ENCODE measurements at places on chromosomes 12 and 14. TPM values are rescaled to one million over a fixed set of nuclear protein-coding genes. Genes with fewer than 3 reads are reported as not detected.

IRAK3 gene
- 0.16 TPM for total RNA-seq

GRCh38 chr14:81384900-81385299, 15.2 kb downstream of the STON2 start:
- H3K27me3 ChIP-seq, result peaks cover 2% of the 10 kb centered on the region
- no peaks in the 10 kb centered on the region for H3K4me1 ChIP-seq
- no peak overlapping the region for H3K27ac ChIP-seq

DNA sequence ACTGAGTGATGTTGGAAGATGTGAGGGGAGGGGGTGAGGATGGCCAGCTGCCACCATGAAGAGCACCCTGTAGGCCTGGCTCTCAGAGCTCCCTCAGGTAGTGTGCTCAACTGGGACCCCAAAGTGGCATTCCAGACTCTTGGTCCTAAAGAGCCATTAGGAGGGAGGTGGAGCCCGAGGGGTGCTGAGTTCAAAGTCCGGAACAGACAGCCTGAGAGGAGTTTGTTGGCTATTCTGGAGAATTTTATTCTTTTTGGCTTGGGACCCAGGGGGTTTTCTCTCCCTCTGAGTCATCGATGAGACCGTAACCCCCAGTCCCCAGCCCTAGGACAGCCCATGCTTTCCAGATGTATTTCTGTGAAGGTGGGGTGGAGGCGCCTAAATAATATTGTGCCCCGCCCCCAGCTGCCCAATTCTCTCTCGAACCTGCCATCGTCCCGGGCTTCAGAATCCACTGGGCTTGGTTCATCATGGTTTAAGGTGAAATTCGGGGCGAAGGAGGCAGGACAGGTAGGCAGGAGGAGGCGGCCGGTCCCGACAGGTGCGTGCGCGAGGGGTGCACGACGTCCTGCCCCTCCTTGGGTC, 690 bp upstream of the RBP5 start:
- H3K4me1 ChIP-seq, result peaks cover 4% of the 10 kb centered on the region
- H3K36me3 ChIP-seq, result peaks cover 17% of the 10 kb centered on the region
- H3K27ac ChIP-seq, result peak overlapping the region; percentile 78
- no peak for DNase-seq
- peak overlapping the region; percentile 98 for H3K4me3 ChIP-seq
- no peaks in the 10 kb centered on the region for H3K27me3 ChIP-seq

DNA sequence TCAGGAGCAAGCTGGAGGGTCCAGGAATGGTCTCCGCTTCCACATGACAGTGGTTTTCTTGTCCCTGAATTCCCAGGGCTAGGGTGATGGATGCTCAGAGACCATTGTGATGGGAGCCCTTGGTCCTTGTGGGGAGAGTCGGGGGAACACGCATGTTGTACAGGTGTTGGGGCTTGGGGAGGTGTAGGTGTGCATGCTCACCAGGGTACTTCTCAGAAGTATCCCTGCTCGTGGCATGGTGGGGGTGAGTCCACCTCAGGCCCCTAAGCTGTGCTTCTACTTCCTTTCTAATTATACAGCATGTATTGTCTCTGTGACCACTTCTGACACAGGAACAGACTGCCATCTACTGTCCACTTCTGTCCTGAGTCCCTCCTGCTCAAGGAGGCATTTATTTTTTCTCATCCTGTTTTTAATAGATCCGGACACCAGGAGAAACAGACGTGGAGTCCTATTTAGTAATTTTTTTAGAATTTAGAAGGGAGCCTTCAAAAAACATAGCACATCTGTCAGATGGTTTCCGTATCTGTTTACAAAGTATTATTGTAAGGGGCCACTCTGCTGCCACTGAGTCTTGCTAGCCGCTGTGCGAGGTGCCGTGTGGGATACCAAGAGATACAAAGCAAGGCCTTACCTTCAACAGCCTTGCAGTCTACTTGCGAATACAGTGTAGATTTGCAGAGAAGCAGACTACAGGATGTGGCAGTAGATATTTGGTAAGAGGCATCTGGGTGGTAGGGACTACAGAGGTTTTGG, 10.5 kb downstream of the NTF3 start:
- no peaks in the 10 kb centered on the region for H3K27me3 ChIP-seq
- H3K36me3 ChIP-seq, result no peaks in the 10 kb centered on the region
- no peak overlapping the region for H3K27ac ChIP-seq
- no peak for DNase-seq

STRAP gene
- 90.1 TPM for total RNA-seq

- H3K4me3 ChIP-seq, result no peak overlapping the region
- no peaks in the 10 kb centered on the region for H3K36me3 ChIP-seq
- H3K27me3 ChIP-seq, result no peaks in the 10 kb centered on the region
- H3K4me1 ChIP-seq, result peaks cover 21% of the 10 kb centered on the region
Observed at GRCh38 chr12:49946497-49946896, 4.0 kb upstream of the AQP2 start.

DNA sequence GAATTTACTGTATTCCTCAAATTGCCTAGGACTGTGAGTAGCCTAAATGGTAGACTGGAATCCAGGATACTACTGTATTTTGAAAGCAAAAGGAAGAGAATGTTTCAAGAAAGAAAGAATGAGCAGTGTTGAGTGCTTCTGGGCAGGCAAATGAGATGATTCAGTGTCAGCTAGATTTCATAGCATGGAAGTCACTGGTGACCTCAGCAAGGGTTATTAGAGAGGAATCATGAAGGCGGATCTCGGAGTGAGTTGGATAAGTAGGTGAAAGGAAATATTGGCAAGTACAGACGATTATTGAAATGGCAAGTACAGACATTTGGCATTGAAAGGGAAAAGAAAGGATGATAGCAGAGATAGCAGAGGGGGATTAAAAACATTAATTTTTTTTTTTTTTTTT, 27.1 kb downstream of the VRK1 start:
- H3K4me3 ChIP-seq, result no peak overlapping the region
- H3K27ac ChIP-seq, result no peak overlapping the region
- no peaks in the 10 kb centered on the region for H3K27me3 ChIP-seq
- H3K4me1 ChIP-seq, result no peaks in the 10 kb centered on the region
- H3K36me3 ChIP-seq, result no peaks in the 10 kb centered on the region
- DNase-seq, result no peak

- H3K27ac ChIP-seq, result no peak overlapping the region
- DNase-seq, result no peak
- H3K4me3 ChIP-seq, result no peak overlapping the region
- H3K4me1 ChIP-seq, result no peaks in the 10 kb centered on the region
Observed at GRCh38 chr12:47858511-47859266, 39.0 kb upstream of the HDAC7 start.

GRCh38 chr12:117567644-117568216, 206.3 kb upstream of the NOS1 start:
- DNase-seq, result no peak
- no peaks in the 10 kb centered on the region for H3K4me1 ChIP-seq
- H3K4me3 ChIP-seq, result no peak overlapping the region
- H3K27me3 ChIP-seq, result peaks cover 3% of the 10 kb centered on the region

- peak overlapping the region; percentile 8 for H3K27ac ChIP-seq
- H3K4me1 ChIP-seq, result no peaks in the 10 kb centered on the region
- no peak overlapping the region for H3K4me3 ChIP-seq
- no peaks in the 10 kb centered on the region for H3K27me3 ChIP-seq
Observed at GRCh38 chr14:74905595-74906142, 17.4 kb downstream of the RPS6KL1 start.

DNA sequence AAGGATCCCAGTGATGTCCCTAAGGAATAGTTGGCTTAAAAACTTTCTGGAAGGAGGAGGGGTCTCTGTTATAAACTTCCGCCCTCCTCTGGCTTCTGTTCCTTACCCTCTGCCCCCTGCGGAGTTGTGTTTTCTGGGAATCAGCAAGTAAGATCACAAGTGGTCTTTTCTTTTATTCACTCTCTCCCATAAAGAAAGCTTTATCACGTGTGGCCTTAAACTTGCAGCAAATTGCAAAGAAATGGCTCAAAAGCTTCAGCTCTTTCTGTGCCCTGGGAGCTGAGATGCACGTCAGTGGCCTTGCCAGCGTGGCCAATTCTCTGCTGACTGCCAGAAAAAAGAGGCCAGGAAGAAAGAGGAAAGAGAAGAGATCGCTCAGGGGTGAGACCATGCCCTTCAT, at the start of gene SLCO1C1:
Gene SLCO1C1 (plus strand): TSS at position 101 of the 400 bp plus-strand sequence. CDS start 4,245 bp downstream, outside the sequence.
- DNase-seq, result no peak
- no peak within 1 kb of the TSS for H3K27ac ChIP-seq
- no peaks in the 10 kb centered on the region for H3K36me3 ChIP-seq
- H3K4me3 ChIP-seq, result no peak within 1 kb of the TSS

- no peaks in the 10 kb centered on the region for H3K4me1 ChIP-seq
- DNase-seq, result no peak
- H3K27ac ChIP-seq, result no peak overlapping the region
Observed at GRCh38 chr12:91968076-91968776, 177.4 kb downstream of the BTG1 start.

DNA sequence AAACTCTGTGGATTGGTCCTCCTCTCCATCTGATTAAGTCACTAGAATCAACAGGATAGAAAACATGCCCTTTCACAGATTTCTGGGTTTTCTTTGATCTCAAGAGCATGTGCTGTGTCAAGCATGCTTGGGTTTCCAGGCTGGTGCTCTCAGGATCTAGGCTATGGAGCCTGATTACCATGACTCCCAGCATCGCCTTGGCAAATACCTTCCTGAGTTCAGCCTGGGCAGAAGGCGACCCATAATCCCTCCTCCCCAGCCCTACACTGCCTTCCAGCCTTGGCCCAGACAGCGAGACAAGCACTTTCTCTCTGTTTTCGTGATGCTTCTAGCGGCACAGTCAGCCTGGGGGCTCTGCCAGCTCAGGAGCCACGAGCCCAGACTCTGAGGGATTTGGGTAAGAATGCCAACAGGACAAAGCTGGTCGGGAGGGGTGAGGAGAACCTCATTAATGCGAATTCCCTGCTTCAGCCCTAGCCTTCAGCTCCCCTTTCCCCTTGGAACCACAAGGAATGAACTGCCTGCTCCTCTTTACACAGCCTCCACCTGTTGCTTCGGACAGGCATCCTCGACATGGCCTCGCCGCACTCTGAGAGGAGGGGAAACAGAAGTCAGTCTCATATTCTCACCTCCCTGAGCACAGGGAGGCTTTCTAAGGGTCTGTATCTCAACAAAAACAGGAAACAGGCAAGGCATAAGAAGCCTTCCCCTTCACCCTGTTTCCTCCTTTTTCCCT, 227.1 kb downstream of the MSRB3 start:
- no peak overlapping the region for H3K4me3 ChIP-seq
- H3K36me3 ChIP-seq, result no peaks in the 10 kb centered on the region
- no peaks in the 10 kb centered on the region for H3K27me3 ChIP-seq
- no peaks in the 10 kb centered on the region for H3K4me1 ChIP-seq

DNA sequence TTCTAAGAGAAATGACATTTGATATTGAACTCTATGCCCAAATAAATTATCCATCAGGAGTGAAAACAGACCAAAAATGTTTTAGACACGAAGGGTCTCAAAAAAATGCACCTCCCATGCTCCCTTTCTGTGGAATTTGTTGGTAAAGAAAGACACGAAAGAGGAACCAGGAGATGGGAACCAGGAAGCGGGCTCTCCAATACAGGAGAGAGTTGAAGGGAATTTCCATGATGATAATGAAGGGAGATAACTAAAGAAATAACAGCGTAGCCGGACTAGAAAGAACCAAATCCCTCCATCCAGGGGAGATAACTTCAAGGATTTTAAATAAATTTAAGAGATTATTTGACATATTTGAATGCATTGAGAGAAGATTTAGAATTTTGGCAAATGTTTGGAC, 183.0 kb downstream of the DUSP6 start:
- H3K27ac ChIP-seq, result no peak overlapping the region
- no peaks in the 10 kb centered on the region for H3K36me3 ChIP-seq
- H3K4me3 ChIP-seq, result no peak overlapping the region
- H3K4me1 ChIP-seq, result no peaks in the 10 kb centered on the region
- H3K27me3 ChIP-seq, result no peaks in the 10 kb centered on the region

GRCh38 chr12:74619084-74619483, 81.4 kb downstream of the ATXN7L3B start:
- no peak overlapping the region for H3K27ac ChIP-seq
- no peaks in the 10 kb centered on the region for H3K4me1 ChIP-seq
- H3K36me3 ChIP-seq, result no peaks in the 10 kb centered on the region
- DNase-seq, result no peak
- H3K4me3 ChIP-seq, result no peak overlapping the region
- no peaks in the 10 kb centered on the region for H3K27me3 ChIP-seq

- H3K4me3 ChIP-seq, result no peak overlapping the region
- H3K36me3 ChIP-seq, result no peaks in the 10 kb centered on the region
- H3K4me1 ChIP-seq, result no peaks in the 10 kb centered on the region
- H3K27me3 ChIP-seq, result peaks cover 4% of the 10 kb centered on the region
- no peak overlapping the region for H3K27ac ChIP-seq
Observed at GRCh38 chr12:69835081-69835480, 10.1 kb downstream of the MYRFL start.

Measured in T-cell (primary cell).